ENCODE measurements at places on chromosomes 4 and X.
A peak's percentile ranks its signal among the peaks of the same experiment; 100 is the strongest.

- no peak for DNase-seq
These were observed 1416.1 kb downstream of the RPA4 start for GRCh38 chrX:98299785-98300184.

GRCh38 chrX:45740291-45740690, 539.6 kb upstream of the DIPK2B start:
- DNase-seq, result no peak

- no peak for DNase-seq
These were observed 25.0 kb upstream of the CWH43 start for GRCh38 chr4:48960988-48961635.

- no peak for DNase-seq
These were observed 2138.8 kb downstream of the PCDH7 start for GRCh38 chr4:32858971-32859370.

- DNase-seq, result no peak
These were observed 118.3 kb downstream of the CORIN start for GRCh38 chr4:47719576-47719975.

DNA sequence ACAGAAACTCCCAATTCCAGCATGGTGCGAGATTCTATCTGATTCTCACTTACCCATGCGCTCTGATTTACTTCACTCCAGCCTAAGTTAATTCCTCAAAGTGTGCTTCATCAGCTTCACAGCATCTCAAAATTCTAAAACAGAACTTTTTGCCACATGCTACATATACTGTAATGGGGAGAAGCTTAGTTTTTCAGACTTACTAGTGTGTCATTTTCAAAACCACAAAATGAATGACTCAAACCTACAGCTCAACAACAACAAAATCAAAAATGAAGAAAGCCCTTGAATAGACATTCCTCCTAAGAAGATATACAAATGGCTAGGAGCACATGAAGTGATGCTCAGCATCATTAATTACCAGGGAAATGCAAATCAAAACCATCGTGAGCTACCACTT, 14.9 kb downstream of the IRF2 start:
- no peak for DNase-seq

- DNase-seq, result no peak
These were observed 55.2 kb downstream of the HPGD start for GRCh38 chr4:174467107-174467506.

GRCh38 chr4:53050361-53050774, 188.3 kb downstream of the RASL11B start:
- no peak for DNase-seq

GRCh38 chrX:19810006-19810774, 77.2 kb downstream of the SH3KBP1 start:
- peak; percentile 23 for DNase-seq

GRCh38 chr4:10461091-10461849, 4.0 kb upstream of the ZNF518B start:
- peak; percentile 90 for DNase-seq

DNA sequence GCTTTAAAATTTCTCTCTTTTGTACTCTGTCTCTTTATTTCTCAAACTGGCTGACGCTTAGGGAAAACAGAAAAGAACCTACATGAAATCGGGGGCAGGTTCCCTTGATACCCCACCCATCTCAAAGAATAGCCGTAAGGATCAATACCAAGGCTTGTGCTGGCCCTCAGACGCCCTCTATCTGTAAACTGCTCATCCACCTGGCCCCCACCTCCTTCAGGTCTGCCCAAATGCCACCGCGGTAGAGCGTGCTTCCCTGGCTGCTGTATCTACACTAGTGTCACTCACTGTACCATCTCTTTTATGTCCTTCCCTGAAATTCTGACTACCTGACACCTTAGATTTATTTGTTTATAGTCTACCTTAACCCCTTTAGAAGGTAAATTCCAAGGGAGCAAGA, 62.8 kb downstream of the SMIM20 start:
- DNase-seq, result no peak

- peak; percentile 53 for DNase-seq
These were observed 54.6 kb upstream of the RAPGEF2 start for GRCh38 chr4:159048166-159048886.

- no peak for DNase-seq
These were observed 82.2 kb downstream of the SH3KBP1 start for GRCh38 chrX:19805046-19805690.

- DNase-seq, result no peak
These were observed 446.7 kb upstream of the TENM3 start for GRCh38 chr4:181796502-181796901.

DNA sequence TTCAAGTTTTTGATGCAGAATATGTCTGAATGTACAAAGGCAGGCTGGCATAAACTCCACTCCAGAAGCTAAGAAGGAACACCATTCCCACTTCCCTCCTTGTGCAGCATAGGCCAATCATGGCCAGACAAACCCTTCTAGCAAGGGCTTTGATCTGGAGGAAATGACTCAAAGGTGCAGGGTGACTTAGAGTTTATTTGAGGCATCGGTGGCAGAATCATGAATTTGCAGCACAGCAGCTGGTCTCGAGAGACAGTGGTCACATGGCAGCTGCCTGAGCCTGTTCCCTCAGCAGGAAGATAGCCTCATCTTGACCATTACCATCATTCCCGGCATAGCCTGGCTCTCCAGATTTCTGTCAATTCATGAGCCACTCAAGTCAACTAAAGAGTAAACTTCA, 154.5 kb downstream of the ATP10D start:
- no peak for DNase-seq

DNA sequence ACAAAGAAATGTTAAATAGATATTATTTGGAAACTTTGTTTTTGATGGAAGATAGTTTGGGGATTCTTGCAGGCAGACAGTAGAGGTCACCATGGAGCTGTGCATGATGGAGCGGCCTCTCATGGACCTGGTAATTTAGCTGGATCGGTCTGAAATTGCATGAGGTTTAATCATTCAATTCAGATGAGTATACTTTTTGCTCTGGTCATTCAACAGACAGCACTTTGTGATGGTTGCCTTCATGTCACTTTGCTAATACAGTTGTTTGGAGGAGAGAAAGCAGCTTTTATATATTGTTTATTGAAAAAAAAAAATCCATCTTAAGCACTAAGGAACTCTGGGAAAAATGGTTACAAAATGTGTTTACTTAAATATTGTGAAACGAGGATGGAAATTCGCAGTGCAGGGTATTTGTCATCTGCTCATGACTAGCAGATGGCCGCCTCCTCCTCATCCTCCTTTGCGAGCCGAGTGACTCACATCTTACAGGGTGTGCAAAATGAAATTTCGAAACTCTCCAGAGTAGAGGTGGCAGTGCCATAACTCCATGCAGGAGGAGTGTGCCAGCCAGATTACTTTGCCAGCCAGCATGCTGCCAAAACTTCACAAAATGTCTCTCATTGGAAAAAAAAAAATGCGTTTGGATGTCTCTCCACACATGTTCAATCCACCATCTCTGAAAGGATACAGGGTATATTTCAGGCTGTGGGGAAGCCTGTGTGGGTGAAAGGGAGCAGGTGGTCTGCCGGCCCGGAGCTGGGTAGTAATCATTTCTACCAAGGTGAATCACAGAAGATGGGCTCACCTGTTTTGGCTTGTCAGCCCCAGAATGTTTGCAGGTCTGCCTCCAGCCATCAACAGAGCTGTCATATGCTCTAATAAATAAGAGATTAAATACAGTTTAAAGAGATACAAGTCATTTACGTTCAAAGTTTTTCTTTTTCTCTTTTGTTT, 314.9 kb upstream of the DIPK2B start:
- peak; percentile 70 for DNase-seq

DNA sequence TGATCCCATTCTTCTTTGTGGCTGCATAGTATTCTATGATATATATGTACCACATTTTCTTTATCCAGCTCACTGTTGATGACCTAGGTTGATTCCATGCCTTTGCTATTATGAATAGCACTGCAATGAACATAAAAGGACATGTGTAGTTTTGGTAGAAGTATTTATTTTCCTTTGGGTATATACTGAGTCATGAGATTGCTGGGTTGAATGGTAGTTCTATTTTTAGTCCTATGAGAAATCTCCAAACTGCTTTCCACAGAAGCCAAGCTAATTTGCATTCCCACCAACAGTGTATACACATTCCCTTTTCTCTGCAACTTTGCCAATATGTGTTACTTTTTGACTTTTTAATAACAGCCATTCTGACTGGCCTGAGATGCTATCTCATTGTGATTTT, 278.3 kb downstream of the PCDH18 start:
- DNase-seq, result no peak

GRCh38 chrX:47233333-47234113, 714 bp downstream of the USP11 start:
- DNase-seq, result peak; percentile 96

DNA sequence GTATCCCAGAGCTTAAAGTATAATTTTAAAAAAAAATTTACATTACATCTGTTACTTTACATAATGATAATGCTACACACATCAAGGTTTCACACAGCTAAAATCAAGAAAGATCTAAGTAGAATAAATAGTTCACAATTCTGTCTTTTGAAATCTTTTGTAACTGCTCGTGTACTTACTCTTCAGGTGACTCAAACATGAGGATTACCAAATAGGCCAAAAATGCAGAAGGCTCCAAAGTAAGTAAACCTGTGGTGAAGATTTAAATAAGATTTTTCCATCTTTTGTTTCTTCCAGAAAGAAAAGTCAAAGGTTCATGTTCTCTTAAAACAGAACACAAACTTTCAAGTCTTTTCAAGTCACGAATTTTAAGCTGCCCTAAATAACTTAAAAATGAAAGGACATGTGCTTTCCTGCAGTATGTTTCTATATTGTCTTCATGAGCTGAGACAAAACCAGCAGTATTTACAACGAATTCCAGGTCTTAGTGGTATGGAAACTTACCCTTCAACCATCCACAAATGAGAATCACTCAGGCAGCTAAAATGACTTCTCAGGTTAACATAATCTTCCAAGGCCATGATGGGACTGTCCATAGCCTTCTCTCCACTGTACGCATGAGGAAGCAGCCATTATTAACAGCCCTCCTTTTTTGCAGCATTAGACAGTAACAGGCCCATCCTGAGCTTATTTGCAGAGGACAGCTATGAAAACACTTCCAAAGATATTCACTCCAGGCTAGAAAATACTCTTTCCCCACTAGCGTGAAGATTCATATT, 172.8 kb upstream of the EDNRA start:
- no peak for DNase-seq

DNA sequence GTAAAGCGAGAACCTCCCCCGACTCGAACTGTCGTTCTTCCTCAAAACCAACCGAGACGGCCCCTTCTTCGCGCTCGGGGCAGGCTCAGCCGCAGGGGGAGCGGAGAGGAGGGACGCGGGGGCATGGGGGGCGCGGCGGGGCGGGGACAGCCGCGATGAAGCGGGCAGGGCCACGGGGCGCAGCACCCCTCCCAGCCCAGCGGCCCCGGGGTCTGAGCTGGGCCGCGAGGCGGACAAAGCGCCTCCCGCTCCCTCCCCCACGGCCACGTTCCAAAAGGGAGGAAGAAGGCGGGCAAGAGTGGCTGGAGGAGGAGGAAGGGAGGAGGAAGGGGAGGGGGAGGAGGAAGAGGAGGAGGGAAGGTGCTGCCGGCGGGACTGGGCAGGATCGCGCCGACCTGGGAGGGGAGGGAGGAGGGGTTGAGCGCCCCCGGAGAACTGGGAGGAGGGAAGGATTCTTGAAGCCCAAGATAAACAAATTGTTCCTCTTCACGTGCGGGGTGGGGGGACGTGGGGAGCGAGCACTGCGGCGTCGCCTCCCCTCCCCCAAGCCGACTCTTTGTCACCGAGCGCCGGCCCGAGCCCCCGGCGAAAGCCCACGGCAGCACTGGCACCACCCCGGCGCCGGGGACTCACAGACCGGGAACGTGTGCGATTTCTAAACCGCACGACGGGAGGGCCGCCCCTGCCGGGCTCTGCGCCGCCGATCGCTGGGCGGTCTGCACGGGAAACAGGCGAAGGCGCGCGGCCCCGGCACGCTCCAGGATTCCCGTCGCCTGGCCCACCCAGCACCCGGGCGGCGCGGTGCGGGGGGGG, 2.9 kb downstream of the MAML3 start:
- DNase-seq, result peak; percentile 92

- DNase-seq, result no peak
These were observed 251.4 kb upstream of the PUDP start for GRCh38 chrX:7399373-7399772.

DNA sequence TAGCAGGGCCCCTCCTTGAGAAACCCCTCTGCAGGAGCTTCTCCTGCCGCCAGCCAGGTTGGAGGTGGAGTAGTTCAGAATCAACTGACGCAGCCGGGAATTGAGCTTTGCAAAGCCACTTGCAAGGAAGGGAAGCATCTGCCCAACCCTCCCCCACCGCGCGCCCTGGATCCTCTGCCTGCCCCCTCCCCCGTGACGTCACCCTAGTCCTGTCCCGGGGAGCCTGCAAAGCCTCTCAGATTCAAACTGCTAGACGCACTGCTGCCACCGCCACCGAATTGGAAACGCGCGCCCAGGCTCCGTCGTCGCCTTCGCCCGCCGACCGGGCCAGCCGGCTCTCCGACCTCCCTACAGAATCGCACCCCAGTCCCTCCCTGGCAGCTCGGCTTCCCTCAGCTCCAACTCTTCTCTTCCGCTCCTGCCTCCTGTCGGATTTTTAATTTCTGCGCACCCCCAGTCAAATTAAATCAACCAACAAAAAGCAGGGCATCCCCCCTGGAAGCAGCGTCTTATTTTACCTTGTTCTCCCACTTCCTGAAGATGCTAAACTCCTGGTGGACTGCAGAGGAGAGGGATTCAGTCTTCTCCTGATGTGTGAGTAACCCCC, 3.8 kb downstream of the SLITRK2 start:
- no peak for DNase-seq

GRCh38 chrX:71251466-71251973, 2.4 kb downstream of the ZMYM3 start:
- DNase-seq, result no peak

- no peak for DNase-seq
These were observed 221.3 kb downstream of the GPAT3 start for GRCh38 chr4:83757121-83757621.

- DNase-seq, result no peak
These were observed at the start of gene ANXA10 for GRCh38 chr4:168092176-168092712. Gene ANXA10, plus strand, starts transcription at chr4:168092537. Its CDS starts 164 bp downstream, at chr4:168092701.

- DNase-seq, result peak; percentile 47
These were observed 382.4 kb downstream of the TRAM1L1 start for GRCh38 chr4:116702949-116703348.

- DNase-seq, result peak; percentile 52
These were observed 385 bp downstream of the DCLK2 start for GRCh38 chr4:150078579-150079080.

DNA sequence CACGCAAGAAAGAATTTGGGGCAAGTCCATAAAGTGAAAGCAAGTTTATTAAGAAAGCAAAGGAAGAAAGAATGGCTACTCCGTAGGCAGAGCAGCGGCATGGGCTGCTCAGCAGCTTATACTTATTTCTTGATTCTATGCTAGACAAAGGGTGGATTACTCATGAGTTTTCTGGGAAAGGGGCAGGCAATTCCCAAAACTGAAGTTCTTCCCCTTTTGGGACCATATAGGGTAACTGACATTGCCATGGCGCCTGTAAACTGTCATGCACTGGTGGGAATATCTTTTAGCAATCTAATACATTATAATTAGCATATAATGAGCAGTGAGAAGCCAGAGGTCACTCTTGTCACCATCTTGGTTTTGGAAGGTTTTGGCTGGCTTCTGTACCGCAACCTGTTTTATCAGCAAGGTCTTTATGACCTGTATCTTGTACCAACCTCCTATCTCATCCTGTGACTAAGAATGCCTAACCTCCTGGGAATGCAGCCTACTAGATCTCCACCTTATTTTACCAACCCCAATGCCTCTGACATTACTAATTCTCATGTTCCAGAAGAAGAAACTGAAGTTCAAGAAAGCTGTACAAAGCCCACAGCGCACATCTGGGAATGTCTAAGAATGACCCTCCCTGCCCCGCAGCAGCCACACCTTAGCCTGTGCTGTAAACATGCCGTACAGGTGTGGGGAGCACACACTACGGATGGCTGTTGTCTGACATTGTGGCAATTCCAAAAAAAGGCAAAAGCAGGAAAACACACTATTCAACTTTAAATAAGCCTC, 18.6 kb downstream of the RXFP1 start:
- DNase-seq, result peak; percentile 74

Data from trophoblast cell (in vitro differentiated cells and primary cell).